T-helper 1 cell (primary cell): ENCODE measurements at places on chromosomes 11 and 22.

DNA sequence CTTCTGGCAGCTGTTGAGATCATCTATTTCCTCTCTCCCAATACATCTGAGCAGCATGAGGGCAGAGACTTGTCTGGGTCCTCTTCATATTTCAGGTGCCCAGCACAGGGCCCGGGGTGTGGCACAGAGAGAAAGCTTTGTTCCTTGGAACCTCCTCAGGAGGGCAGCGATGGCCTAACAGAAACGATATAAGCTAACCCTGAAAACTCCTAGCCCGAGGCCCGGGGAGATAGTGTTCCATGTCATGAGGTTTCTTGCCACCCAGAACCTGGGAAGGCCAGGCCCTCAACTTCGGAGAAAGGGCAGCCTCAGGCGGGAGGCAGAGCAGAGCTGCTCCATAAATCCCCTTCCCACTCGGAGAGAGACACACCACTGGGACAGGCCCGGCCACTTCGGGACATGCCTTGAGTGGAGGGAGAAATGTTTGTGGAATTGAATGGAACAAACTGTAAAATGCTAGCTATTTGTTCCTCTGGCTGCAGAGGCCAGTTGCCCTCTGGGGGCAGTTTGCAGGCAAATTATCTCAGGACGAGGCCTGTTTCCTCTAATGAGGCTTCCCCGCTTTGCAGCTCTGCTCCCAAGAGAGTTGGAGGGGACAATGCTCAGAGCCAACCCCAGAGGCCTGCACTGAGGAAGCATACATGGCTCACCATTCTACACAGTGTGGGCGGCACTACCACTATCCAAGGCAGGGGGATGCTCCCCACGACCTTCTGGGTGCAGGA is 11.6 kb downstream of the ARRB1 start:
- DNase-seq = no peak

GRCh38 chr11:93528757-93529645 is 14.2 kb downstream of the SMCO4 start:
- DNase-seq = no peak

GRCh38 chr11:46050003-46050461 is 71.2 kb downstream of the PHF21A start:
- DNase-seq = no peak

- no peak for DNase-seq
Measured at GRCh38 chr22:21651521-21652009, 9.5 kb downstream of the SDF2L1 start.

DNA sequence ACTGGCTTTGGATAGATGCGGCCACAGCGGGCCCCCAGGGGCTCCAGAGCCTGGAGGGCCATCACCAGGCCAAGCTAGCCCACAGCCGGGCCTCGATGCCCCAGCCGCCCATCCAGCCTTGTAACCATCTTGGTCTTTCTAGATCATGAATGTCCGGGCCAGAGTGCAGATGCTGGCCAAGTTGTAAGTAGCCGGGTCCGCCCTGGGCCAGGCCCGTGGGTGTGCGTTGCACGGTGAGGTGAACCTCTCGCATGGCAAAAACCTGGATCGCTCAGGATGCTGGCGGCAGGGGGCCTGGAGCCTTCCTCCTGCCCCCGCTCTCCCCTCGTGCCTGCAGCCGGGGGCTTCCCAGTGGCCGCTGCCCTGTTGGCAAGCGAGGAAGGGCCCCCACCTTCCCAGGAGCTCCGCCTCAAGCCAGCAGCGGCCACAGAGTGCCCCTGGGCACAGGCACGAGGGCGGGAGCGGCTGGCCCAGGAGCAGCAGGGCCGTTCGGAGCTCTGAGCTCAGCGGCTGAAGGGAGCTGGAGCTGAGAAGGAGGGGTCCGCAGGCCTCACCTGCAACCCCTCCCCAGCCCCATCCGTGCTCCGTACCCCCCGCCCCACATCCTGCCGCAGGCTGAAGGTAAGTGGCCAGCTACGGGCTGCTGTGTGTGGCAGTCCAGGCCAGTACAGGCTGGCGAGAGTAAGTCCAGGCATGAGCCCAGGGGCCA is 10.9 kb upstream of the MRPL23 start:
- DNase-seq = no peak

DNA sequence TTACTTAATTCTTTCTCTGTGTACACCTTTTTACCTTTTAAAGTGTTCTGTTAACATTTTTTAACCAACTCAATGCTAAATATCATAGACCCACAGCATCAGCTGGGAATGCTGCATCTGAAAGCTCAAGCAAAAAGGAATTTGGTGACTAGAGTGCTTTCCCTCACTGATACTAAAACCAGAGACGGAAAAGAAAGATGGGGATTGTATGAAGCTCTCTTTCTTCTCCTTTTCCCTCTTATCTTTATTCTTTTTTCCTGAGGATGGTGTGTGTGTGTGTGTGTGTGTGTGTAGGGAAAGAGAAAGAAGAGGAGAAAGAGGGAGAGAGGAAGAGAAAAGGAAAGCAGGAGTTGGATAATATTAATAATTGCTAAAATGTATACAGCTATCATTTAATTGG is 4.1 kb upstream of the SIK2 start:
- DNase-seq = no peak

DNA sequence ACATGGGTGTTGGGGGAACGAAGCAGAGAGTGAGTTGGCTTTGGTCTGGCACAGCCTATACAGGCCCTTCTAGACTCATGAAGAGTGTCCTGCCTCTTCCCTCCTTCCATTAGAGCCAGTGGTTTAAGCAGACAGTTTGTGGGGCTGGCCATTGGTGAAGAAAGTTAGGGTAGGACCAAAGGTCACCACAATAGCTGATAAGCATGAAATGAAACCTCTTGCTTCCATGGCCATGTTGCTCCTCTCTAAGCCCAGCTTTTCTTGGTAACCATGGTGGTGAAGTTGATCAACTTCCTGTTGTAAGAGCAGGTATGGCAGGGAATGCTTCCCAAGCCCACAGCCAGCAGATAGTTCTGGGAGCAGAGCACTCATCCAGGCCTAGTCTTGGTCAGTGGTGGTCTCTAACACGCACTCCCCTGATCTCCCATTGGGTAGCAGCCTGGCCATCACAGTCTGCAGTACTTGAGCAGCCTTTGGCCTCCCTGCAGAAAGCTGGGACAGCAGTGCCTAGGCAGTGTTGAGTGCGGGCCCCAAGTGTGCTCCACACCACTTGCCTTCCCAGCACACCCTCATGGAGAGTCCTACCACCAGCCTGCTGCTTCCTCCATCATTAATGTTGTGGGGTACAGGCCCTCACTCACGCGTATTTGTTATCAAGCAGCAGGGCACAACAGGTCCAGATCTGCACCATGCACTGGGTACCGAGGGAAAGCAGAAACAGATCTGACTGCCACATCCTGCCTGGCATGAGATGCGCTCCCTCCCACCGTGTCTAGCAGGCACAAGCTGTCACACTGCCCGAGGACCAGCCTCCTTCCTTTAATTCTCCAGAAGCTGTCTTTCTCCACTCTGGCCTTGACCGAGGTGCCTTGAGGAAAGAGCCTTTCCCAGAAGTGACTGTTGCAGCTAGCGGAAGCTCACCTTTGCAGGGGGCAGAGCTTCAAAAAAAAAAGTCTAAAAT is 65.8 kb upstream of the SUSD2 start:
- no peak for DNase-seq

DNA sequence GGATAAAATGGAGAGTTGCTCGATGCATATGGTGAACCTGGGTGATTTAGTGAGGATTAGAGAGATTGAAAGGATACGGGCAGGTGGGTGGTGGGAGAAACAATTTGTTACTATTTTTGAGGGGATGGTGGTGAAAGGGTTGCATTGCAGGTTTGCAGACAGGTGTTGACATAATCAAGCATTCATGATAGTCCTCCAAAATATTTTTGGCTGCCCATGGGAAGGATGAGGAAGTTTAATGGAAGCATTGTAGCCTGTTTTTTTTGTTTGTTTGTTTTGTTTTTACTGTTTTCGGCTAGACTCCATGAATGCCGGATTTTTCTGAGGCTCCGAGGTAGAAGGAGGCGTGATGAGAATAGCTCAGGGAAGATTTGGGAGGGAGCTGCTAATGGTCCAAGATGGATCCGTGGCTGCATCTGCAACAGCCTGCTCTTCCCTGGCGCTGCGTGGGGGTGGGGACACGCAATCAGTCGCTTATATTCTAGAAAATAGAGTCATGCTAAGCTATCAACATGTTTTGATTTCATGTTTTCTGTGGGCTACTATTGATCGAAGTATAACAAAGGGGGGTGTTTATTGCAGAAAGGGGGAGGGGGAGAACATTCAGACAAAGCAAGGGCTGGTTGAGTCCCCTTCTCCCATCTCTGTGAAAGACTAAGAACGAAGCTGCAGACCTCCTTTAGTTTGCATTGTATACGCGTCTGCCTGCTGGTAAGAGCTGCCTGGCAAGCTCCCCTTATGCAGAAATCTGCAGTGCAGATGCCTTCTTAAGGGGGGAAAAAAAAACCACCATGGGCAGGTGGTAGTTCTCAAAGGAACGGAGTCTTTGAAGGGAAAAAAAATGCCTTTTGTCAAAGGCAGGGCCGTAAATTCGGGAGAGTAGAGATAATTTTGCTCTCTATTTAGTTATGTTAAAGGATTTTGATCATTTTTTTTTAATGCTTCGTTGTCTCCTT is 1.0 kb downstream of the RTN3 start:
- DNase-seq = no peak

DNA sequence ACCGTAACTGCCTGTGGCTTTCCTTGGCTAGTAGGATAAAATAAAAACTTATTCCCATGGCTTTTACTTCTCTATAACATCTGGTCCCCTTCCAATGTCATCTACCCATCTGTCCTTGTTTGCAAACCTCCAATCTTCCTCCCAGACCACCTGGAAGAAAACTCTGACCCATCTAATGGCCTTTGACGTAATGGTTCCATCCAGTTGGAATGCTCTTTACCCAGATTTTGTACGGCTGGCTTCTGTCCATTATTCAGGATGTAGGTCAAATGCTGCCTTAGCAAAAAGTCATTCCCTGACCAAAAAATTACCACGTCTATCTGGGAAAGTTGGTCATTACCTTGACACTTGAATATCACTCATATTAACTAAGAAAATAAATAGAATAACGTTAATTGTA is 577.9 kb upstream of the ANO5 start:
- no peak for DNase-seq

DNA sequence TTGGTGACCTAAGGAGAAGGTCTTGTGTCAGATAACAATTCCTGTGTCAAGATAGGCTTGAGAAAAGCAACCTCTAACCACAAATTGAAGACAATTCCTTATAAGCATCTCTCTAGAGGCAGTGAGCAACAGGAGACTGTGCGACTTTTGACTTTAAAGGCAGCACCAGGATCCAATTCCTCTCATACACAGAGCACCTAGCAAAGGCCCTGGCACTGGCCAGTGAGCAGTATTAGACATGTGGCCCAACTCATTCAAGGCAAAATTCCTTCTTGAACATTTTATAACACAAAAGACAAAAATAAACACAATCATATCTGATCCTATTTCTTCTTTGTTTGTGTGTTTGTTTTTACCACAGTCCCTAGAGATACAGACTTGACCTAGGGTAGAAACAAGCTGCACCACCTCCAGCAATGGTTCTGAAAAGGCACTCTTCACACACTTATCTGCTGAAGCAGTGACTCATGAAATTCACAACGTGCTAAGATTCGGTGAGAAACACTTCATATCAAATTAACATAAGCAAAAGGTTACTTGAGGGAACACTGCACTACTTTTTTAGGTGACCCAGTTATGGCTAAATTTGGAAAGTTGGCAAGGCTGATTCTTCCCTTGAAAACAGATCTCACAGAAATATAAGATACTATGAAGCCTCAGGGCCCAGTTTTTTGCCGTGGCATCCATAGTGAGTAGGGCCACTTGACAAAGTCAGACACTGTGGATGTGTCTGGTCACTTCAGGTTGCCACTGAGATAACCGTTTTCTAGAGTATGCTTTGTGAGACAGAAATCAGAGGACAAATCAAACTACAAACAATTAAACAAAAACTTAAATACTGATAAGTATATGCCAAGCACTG is 1018.9 kb downstream of the DLG2 start:
- DNase-seq = no peak

- no peak for DNase-seq
Measured at GRCh38 chr11:93997741-93998140, 23.4 kb upstream of the HEPHL1 start.

DNA sequence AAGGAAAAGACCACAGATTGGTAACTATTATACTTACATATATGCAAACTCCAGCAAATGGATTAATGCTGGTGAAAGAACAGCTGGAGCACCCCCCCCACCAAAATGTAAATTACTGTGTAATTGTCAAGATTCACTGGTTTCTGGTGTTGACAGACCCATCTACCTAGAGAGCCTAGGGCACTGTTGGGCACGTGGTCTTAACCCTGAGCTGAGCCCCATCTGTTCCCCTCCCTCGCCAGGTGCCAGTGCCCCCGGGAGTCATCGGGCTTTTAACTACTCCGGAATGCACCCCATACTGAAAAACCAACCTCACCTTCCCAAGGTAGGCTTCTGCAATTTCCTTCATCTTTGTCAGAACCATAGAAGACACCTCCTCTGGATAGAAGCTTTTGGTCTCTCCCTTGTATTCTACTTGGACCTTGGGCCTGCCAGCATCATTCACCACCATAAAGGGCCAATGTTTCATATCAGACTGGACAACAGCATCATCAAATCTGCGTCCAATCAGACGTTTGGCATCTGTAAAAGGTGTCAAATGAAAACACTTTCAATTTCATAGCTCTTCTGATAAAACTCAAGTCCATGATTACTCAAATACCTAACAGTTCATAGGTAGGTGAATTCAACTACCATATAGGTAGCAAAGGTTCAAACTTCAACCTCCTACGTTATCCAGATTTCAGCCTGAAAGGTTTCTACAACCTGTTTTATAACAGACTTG is 1.5 kb downstream of the HSPA8 start:
- DNase-seq = no peak

GRCh38 chr11:78228467-78228866 is 39.7 kb downstream of the USP35 start:
- no peak for DNase-seq

- no peak for DNase-seq
Measured at GRCh38 chr11:76005756-76006155, 190.7 kb downstream of the UVRAG start.

GRCh38 chr22:23938328-23939016 is 22.5 kb downstream of the GSTT2B start:
- no peak for DNase-seq

DNA sequence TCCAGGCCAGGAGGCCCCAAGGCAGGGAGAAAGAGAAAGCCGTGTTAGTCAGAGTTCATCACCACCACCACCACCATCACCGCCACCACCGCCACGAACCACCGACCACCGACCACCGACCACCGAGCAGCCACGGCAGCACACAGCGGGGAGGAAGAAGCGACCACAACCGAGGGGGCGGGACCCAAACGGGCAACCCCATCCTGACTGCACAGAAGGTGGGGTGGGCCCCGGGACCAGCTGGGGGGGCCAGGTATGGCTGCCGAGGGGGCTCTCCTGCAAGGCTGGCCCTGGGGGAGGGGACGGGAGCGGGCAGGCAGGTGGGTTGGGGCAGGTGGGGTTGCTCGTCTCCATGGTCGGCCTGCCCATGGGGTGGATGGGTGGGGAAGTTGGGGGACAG is 34.2 kb downstream of the SYT7 start:
- DNase-seq = no peak

GRCh38 chr11:106507645-106508306 is 430.3 kb downstream of the AASDHPPT start:
- DNase-seq = no peak
